ENCODE measurements at places on chromosomes 3 and 15. TPM values are rescaled to one million over a fixed set of nuclear protein-coding genes. Genes with fewer than 3 reads are reported as not detected.

Gene TRIM42
- not detected for total RNA-seq

Gene DNAH12
- total RNA-seq = 0.39 TPM

Gene BTLA
- 91.6 TPM for total RNA-seq

Gene GOLGA8G
- not detected for total RNA-seq

Gene EAF1
- total RNA-seq = 19.8 TPM

Gene TM6SF1
- total RNA-seq = 1.6 TPM

Gene MESP1
- total RNA-seq = 0.49 TPM

Gene EFCC1
- not detected for total RNA-seq

Gene XYLB
- total RNA-seq = 0.71 TPM

Gene PRSS50
- 0.10 TPM for total RNA-seq

Gene LARP6
- total RNA-seq = not detected

Gene RBP2
- total RNA-seq = not detected

Gene FEZF2
- total RNA-seq = not detected

Gene GOLGA6C
- total RNA-seq = not detected

Gene KLHL40
- total RNA-seq = not detected

Gene RARB
- total RNA-seq = not detected

Gene LYZL4
- total RNA-seq = not detected

Gene SLC28A1
- total RNA-seq = not detected

Gene RIOX2
- total RNA-seq = 23.6 TPM

Gene HIGD2B
- total RNA-seq = 1.4 TPM

Gene DLEC1
- total RNA-seq = 0.83 TPM

Gene WDR76
- 10.9 TPM for total RNA-seq

Gene LRRC49
- total RNA-seq = 0.49 TPM

Gene XIRP1
- not detected for total RNA-seq

Gene GOLGA8J
- not detected for total RNA-seq

Gene ADAMTS9
- not detected for total RNA-seq

Gene CCRL2
- 2.3 TPM for total RNA-seq

Gene PRICKLE2
- total RNA-seq = 1.4 TPM

Gene CCDC9B
- 2.8 TPM for total RNA-seq

Gene LRRC34
- 11.8 TPM for total RNA-seq

Gene RTP1
- total RNA-seq = not detected

Gene ZNF148
- total RNA-seq = 71.5 TPM

Gene BMF
- 344 TPM for total RNA-seq

Gene TATDN2
- 62.9 TPM for total RNA-seq

Gene NUP210
- 166 TPM for total RNA-seq

Gene NAALADL2
- not detected for total RNA-seq

Gene SH2D7
- not detected for total RNA-seq

Gene CCDC54
- total RNA-seq = not detected
